Epithelial cell of prostate (primary cell): ENCODE measurements at places on chromosomes 1 and 21.

- no peak for DNase-seq
Measured at GRCh38 chr1:106378261-106378660, 678.2 kb upstream of the PRMT6 start.

DNA sequence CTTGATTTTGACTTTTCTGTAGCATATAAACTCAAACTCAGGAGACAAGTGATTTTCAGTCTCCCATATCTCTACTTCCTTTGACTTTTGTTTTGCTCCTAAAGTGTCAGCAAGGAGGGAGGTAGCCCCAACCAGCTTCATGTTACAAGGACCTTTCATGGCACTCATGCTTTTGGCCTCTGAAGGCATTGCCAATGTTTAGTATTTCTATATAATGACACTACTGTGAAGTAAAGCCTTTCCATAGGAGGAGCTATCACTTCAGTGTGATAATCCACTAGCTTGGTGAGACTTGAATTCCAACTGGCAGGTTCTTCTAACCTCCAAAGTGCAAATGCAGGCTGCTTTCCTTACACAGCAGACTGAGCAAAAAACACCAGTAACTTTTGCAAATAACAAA lies 14.4 kb downstream of the COLGALT2 start:
- DNase-seq, result no peak

DNA sequence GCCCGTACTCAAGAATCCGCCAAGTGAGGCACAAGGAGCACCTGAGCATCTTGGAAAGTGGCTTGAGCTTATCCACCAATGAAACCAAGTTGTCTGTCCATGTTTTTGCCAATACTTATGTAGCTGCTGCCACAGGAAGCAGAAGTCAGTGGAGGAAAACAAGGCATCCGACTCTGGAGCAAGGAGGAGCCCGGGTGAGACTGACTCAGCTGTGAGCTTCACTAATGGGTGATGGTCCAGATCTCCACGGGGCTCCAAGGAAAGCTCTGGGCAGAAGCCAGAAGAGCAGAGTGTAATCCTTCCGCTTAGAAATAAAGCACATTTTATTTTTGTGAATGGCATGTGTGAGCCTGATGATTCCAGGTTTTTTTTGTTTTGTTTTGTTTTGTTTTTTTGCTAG lies 12.3 kb upstream of the SSR2 start:
- no peak for DNase-seq

GRCh38 chr1:228515200-228515834 lies 28.1 kb downstream of the RNF187 start:
- DNase-seq, result no peak

DNA sequence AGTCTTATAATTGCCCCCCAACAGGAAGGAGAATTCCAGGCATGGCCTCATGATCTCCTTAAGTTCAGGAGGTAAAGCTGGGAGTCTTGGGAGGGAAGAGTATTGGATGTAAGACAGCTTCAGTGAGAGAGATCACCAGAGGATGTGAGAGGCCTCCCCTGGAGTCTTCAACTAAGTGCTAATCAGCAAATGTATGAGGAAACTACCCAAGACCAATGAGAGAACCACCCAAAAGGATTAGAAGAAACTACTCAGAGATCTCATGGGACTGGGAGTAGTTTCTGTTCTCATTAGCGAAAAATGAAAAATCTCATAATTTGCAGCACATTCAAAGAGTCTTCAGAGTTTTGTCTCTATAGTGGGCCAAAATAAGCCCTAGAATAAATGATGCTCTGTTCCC lies 36.6 kb upstream of the WNT2B start:
- DNase-seq, result no peak

DNA sequence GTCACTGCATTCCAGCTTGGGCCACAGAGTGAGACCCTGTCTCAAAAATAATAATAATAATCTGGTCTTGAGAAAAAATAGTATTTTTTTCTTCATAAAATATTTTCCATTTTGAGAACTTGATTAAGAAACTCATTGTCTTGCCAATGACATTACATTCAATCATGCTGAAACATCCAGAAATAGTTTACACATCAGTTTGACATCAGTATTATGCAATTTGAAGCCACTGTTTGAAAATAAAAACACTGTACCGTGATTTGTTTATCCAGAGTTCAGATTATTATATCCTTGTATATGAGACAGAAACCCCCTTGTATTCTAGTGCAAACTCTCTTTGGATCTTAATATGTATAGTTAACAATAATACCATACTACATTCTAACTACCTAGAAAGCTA lies 6.9 kb downstream of the FMO2 start:
- DNase-seq, result no peak

DNA sequence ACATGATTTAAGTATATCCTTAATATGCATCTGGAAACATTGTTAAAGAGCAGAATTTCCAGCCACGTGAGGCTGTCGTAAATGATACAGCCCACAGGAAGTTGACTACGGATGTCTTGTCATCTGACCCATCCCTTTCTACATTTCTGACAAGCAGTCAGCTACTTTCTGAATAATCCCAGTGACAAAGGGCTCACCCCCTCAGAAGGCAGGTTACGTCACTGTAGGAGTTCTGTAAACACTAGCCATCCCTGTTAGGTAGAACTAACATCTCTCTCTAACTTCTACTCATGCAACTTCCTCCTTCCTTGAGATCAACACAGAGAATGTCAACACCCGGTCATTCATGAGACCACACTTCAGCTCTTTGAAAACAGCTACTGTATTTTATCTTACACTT lies 259.2 kb downstream of the GREM2 start:
- no peak for DNase-seq
